Daoy (cell line): ENCODE measurements at places on chromosomes 5 and 9. TPM values are rescaled to one million over a fixed set of nuclear protein-coding genes. Genes with fewer than 3 reads are reported as not detected.

The LYRM7 gene
- 14.9 and 22.0 TPM in 2 replicates for total RNA-seq

The FAXDC2 gene
- total RNA-seq: 0.12 and 0.46 TPM in 2 replicates

The NMUR2 gene
- 0.30 TPM in 1 of 2 replicates, not detected in the other for total RNA-seq

GRCh38 chr9:114348261-114348905 lies 18.7 kb downstream of the ORM2 start:
- DNase-seq: no peak

DNA sequence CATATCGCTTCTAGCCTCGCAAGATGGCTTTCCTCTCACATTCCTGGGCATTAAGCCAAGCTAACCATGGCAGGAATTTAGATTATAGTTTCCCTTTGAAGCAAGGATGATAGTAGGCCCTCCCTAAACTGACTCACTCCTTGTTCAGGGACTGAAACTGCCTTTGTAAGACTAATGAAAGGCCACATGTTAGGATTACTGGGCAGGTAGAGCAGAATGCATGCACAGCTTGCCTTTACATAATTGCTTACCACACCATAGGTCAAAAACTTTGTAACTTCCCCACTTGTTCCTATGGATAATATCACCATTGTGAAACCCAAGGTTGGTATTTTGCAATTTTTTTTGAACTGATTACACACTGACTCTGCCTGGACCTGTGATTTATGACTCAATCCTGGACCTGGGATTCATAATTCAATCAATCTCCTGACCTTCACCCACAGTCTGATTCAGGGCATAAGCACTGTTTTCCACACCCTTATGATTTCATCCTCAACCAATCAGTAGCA lies 41.0 kb upstream of the PRDM9 start:
- peak; percentile 7 for DNase-seq

DNA sequence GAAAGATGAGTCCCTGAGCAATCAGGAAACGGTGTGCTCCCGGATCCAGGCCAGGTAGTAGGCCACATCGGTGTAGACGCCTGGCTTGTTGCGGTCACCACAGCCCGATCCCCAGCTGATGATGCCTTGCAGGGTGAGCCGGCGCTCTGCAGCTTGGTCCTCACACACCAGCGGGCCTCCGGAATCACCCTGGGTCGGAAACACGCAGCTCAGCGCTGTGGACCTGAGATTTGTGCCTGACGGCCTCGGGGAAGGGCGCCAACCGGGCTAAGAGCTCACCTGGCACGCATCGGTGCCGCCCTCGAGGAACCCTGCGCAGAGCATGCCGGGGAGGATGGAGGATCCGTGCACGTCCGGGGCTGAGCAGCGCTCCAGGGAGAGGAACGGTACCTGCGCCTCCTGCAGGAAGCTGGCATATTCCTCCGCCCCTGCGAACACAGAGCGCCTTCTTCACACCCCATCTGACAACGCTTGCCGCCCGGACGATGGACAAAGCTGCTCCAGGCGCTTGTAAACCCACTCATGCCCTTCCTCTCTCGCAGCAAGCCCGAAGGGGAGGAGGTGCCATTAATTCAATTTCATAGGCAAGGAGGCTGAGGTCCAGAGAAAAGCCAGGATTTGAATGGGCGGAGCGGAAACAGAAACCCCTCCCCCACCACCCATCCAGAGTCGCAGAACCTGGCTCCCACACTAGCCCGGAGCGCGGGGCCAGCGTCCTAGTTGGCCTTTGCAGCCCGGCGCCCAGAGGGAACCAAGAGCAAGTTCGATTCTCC lies 2.0 kb upstream of the PFN3 start:
- DNase-seq: peak; percentile 85

- DNase-seq: no peak
Measured at GRCh38 chr9:15329539-15330109, 22.6 kb upstream of the TTC39B start.

- peak; percentile 67 for DNase-seq
Measured at GRCh38 chr9:129962889-129963703, 79.9 kb downstream of the FNBP1 start.

DNA sequence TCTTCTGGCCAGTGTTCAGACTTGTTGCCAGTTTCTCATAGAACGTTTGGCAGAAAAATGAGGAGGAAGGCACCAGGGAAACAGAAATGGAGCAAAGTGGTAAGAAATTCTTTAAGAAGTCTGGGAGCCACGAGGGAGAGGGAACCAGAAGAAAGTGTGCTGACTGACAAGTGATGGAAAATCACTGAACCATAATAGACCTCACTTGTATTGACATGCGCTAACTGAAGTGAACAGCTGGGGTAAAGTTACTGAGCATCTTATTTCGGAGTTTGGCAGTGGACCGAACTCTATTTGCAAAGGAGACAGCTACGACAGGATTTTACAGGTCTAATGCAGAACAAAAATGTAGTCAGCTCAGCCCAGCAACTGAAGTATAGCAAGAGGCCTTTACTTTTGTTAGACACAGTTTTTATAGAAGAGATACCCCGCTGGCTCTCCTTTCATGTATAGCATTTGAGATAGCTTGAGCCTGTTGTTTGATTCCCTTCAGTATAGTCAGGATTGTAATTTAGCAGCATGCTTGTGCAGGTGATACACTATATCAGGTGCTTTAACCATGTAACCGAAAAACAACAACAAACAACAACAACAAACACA lies 53.6 kb downstream of the HMHB1 start:
- DNase-seq: no peak
